Inflammatory macrophage (primary cell): ENCODE measurements at places on chromosomes 1 and 21.

DNA sequence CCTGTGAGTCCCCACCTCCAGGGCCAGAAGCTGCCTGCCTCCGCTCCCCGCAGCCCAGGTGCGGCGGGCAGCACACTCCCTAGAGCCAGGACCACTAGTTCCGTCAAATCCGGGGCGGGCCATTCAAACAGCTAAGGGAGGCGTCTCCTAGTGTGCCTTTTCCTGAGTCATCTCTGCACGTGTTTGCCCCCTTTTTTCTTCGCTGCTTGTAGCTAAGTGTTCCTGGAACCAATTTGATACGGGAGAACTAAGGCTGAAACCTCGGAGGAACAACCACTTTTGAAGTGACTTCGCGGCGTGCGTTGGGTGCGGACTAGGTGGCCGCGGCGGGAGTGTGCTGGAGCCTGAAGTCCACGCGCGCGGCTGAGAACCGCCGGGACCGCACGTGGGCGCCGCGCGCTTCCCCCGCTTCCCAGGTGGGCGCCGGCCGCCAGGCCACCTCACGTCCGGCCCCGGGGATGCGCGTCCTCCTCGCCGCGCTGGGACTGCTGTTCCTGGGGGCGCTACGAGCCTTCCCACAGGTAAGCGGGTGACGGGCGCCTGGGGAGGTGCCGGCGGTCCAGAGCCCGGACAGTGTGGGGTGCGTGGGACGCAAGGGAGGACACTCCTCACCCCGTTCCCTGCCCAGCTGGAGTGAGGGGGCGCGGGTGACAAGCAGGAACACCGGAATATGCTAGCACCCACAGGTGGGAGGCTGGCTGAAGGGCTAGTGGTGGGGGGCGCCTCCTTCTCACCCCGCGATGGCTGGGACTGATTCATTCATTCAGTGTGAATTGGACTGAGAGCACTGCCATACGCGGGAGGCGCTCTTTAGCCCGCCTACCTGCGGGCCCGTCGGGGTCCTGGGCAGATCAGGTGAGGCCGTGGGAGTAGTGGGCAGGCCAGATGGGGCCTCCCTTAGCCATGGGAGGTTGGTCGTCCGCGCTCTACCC, at the start of gene TNFRSF8:
TSS of gene TNFRSF8 (plus strand) at position 163 of the 932 bp plus-strand sequence. CDS start at position 459, 296 bp downstream.
- no peak for DNase-seq

- DNase-seq = no peak
These were observed 2.2 kb downstream of the ANGPTL1 start for GRCh38 chr1:178868706-178869105.

GRCh38 chr1:233107130-233107660, 156.8 kb downstream of the NTPCR start:
- no peak for DNase-seq

GRCh38 chr1:222090103-222090502, 348.2 kb upstream of the DUSP10 start:
- no peak for DNase-seq

- DNase-seq = no peak
These were observed 22.3 kb upstream of the PTGFR start for GRCh38 chr1:78468521-78468920.

GRCh38 chr1:111219557-111220286, 7.8 kb upstream of the CHI3L2 start:
- DNase-seq = peak; percentile 61

GRCh38 chr1:59901770-59902388, 24.7 kb downstream of the CYP2J2 start:
- DNase-seq = no peak
